Stimulated activated CD4-positive, alpha-beta T cell treated with anti-CD3 and anti-CD28 coated beads, Interleukin-2, amount 100 ng/mL, for 48 hours (primary cell): ENCODE measurements at places on chromosomes 5 and 9.

DNA sequence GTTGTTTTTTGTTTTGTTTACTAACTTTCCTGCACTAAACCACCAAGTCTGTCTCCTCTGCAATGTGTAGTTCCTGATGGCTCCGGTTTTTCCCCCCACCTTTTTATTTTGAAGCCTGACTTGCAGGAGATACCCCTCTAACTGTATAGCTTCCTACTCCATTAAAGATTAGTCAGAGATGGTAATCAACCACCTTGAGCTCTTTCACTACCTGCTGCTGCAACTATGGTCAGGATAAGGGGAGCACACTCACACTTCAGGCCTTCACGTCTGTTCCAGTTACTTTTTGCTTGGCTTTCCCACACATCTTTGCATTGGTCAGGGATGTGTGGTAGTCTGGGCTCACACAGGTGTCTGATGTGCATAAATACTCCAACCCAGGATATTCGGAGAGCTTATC, 63.4 kb downstream of the NR6A1 start:
- no peak for DNase-seq

DNA sequence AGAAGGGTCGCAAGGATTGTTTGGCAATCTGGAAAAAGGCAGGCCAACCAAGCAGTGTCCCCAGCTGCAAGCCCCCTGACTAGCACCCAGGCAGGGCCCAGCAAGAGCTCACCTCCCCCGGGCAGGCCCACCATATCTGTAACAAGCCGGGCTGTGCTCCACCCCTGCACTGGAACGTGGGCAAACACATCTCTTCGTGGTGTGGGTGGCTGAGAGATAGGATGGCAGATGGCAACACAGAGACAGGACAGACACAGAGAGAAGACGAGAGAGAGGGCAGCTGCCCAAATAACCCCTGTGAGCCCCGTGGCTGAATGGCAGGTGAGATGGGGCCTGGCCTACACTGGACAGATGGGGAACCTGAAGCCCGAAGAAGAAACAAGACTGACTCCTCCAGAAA, 9.4 kb downstream of the BBLN start:
- DNase-seq: no peak

DNA sequence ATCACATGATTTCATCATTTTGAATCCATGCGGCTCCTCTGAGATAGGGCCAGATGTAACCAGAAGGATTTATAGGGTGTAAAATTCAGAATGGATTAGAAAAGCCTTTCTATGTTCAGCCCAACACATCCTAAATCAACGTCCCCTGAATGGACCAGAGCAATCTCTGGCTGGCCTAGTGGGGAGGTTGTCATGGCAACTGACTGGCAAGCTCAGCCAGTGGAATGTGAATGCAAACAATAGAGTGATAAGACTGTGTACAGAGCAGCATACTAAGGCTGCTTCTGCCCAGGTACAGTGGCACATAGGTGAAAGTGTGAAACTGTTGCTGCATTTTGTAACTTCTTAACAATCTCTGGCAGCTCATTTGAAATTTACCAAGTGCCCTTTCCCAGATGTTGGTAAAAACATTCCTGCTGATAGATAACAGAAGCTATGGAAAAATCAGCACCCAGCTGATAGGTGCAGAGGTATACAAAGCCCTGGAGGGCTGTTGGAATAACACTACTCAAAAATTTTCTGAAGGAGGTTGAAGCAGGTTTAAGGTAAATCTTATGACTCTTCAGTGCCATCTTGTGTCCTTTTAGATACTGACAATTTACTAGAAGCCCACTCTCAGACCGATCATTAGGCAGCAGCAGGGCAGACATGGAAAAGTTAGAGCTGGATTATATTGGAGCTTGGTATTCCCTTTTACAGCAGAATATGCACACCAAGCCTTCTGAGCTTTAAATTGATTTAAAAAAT, 267.2 kb downstream of the RAB3C start:
- DNase-seq: no peak

GRCh38 chr5:88119535-88120125, 149.0 kb downstream of the TMEM161B start:
- no peak for DNase-seq

- no peak for DNase-seq
Measured at GRCh38 chr5:14364096-14364495, 217.5 kb upstream of the OTULINL start.

DNA sequence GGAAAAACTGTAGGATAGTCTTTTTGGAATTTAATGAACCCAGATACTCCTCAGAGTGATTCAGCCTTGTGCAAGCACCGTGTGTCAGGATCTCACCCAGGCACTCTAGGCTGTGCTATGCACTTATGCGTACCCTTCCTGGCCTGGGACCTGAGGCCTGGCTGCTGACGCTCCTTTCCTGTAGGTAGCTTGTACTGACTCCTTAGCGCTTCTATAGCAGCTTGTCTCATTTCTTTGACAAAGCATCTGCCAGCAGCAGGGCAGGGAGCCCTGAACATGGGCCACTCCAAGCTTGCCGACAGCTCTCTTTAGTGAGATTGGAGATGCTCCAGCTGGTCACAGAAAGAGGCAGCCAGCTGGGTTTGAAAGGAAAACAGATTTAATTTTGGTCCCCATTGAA, 147.3 kb downstream of the SGCD start:
- no peak for DNase-seq

GRCh38 chr9:121286973-121287741, 19.2 kb downstream of the GSN start:
- peak; percentile 22 for DNase-seq

- DNase-seq: no peak
Measured at GRCh38 chr9:6076851-6077250, 61.4 kb upstream of the RANBP6 start.

DNA sequence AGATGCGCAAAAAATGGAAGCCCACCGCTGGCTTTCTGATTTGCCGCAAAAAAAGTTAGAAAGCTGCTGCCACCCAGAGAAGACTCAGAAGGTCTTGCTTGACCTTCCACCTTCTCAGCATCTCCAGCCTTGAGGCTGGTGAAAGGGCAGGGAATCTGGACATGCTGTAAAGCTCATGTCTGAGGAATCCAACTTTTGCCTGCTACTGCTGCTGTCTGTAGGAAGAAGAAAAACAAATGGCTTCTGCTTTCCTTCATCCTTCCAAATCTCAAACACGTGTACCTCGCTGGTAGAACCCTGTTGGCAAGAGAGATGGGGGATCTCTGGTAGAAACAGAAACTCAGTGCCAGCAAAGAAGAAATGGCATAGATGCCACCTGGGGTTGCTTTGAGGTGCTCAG, 10.2 kb downstream of the TJP2 start:
- DNase-seq: no peak

GRCh38 chr5:87845734-87846133, 422.9 kb downstream of the TMEM161B start:
- no peak for DNase-seq

GRCh38 chr9:14899042-14899814, 11.0 kb downstream of the FREM1 start:
- no peak for DNase-seq

DNA sequence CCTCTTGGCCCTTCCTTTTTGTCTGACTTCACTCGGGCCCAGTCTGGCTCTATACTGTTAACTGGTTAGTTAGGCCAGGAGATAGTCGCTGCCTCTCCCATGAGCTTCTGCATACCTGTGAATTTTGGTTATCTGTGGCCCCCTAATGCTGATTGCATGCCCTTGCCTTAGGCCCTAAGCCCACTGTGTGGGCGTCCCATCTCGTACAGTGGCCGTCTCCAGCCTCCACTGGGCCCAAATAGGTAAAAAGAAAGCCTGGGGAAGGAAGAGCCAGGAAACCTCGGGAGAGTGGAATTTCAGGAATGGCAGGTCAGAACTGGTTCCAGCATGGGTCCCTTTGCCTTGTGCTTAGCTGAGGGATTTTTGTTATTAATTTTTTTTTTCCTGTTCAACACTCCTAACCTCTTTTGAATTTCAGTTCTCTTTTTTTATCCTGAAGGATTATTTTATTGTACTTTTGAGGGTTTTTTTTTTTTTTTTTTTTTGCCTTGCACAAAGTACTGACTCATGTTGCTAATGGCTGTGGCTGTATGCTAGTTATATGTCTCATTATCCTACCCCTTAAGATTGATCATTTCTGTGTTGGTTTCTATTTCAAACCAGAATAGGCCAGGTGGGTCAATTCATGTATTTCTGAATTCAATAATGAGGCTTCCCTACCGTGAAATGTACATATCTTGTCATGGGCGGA, 3.4 kb downstream of the PRRC2B start:
- DNase-seq: no peak

GRCh38 chr9:35813434-35814105, 1.3 kb downstream of the HINT2 start:
- no peak for DNase-seq

- no peak for DNase-seq
Measured at GRCh38 chr5:94244921-94245320, 373.5 kb downstream of the KIAA0825 start.

GRCh38 chr9:27750566-27750965, 177.3 kb upstream of the C9orf72 start:
- DNase-seq: no peak

- no peak for DNase-seq
Measured at GRCh38 chr9:137879566-137880150, 2.1 kb downstream of the CACNA1B start.

GRCh38 chr5:172106511-172107356, 81.3 kb downstream of the STK10 start:
- DNase-seq: peak; percentile 76
